ENCODE measurements at places on chromosomes 1 and 21. TPM values are rescaled to one million over a fixed set of nuclear protein-coding genes. Genes with fewer than 3 reads are reported as not detected.

GRCh38 chr1:51570063-51570710 is 46.7 kb upstream of the OSBPL9 start:
- peaks cover 32% of the 10 kb centered on the region for H3K4me1 ChIP-seq
- H3K27me3 ChIP-seq: no peaks in the 10 kb centered on the region
- H3K36me3 ChIP-seq: no peaks in the 10 kb centered on the region
- DNase-seq: no peak
- no peak overlapping the region for H3K4me3 ChIP-seq

DNA sequence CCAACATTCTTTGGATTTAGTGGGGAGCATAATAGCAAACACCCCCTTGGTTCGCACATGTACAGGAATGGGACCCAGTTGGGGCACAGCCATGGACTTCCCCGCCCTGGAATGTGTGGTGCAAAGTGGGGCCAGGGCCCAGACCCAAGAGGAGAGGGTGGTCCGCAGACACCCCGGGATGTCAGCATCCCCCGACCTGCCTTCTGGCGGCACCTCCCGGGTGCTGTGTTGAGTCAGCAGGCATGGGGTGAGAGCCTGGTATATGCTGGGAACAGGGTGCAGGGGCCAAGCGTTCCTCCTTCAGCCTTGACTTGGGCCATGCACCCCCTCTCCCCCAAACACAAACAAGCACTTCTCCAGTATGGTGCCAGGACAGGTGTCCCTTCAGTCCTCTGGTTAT is 21.8 kb downstream of the UQCRHL start:
- H3K4me3 ChIP-seq: no peak overlapping the region
- DNase-seq: no peak
- peaks cover 17% of the 10 kb centered on the region for H3K4me1 ChIP-seq
- no peak overlapping the region for H3K27ac ChIP-seq

DNA sequence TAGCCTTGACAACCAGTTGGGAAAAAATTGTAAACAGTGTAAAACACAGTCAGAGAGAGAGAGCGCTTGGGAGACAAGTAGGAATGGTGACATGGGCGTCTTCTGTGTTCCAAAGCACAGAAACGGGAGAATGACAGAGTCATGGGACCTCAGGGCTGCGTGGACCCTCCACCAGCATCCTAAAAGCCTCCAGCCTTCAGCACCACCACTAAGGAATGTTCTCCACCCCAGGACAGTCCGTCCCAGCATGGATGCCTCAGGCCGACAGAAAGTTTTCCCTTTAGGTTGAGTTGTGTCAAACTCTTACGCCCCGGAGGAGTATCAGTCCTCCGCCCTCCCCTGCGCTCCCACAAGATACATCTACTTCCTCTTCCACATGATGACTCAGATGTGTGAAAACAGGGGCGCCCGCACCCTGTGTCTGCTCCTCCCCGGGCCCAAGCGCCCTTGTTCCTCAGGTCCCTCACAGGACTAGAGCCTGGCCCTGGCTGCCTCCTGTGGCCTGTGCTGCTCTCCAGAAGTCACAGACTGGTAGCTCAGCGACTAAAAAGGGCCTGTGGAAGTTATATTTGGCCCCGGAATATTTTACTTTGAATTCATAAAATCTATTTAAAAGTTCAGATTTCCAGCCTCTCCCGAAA is 63.9 kb upstream of the EFHD2 start:
- H3K4me3 ChIP-seq: no peak overlapping the region
- no peaks in the 10 kb centered on the region for H3K36me3 ChIP-seq
- DNase-seq: peak; percentile 74
- peaks cover 8% of the 10 kb centered on the region for H3K4me1 ChIP-seq

DNA sequence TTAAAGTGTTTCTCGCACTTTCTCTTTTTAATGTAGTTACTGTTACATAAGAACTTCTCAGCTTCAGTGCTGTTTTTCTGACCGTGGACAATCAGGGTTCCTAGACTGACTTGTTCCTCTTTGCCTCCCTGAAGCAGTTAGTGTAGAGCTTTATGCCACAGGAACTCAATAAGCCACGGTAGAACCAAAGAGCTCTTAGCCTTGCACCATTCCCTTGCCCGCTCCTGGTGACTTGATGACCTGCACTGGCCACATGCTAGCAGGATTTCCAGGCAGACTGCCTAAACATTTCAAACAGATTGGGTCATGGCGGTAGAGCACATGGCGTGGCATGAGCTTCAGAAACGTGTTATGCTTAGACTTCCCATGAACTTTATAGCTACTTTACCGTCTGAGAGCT is 18.8 kb upstream of the FASLG start:
- no peak overlapping the region for H3K27ac ChIP-seq
- no peak overlapping the region for H3K4me3 ChIP-seq
- no peaks in the 10 kb centered on the region for H3K27me3 ChIP-seq
- DNase-seq: no peak
- no peaks in the 10 kb centered on the region for H3K4me1 ChIP-seq

DNA sequence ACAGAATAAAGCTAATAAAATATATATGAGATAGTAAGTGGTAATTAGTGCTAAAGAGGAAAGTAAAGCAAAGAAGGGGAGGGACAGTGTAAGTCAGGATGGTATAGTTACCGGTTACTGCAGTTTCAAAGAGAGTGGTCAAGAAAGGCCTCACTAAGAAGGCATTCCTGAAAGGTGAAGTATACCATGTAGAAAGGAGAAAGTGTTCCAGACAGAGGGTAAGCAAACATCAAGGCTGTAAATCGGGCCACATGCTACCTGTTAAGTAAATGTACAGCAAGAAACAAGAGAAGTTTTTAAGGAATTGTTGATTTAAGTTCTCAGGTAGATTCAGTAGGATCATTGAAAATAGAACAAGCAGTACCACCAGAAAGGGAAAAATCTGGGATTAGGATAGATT is 9.7 kb downstream of the DESI2 start:
- H3K4me1 ChIP-seq: peaks cover 44% of the 10 kb centered on the region
- no peak overlapping the region for H3K4me3 ChIP-seq
- no peaks in the 10 kb centered on the region for H3K27me3 ChIP-seq
- H3K27ac ChIP-seq: peak overlapping the region; percentile 71
- no peak for DNase-seq
- H3K36me3 ChIP-seq: peaks cover 5% of the 10 kb centered on the region

DNA sequence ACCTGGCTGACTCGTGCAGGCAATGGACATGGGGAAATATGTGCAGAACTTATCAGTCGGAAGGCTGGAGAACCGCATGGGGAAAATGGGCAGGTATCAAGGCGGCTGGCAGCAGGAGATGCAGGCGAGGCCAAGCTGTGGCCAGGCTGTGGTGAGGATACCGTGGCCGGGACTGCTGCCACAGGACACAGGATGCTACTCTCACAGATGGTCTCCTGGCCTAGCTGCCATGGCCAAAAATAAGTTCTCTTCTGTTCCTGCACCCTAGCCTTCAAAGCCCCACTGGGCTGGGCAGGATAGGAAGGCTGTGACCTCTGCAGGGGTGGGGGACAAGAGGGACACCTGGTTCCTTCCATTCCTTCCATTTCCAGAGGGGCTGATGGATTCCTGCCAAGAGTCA is 26.4 kb downstream of the TEX35 start:
- no peak overlapping the region for H3K27ac ChIP-seq
- H3K4me1 ChIP-seq: peaks cover 18% of the 10 kb centered on the region
- H3K4me3 ChIP-seq: no peak overlapping the region
- H3K27me3 ChIP-seq: no peaks in the 10 kb centered on the region

DNA sequence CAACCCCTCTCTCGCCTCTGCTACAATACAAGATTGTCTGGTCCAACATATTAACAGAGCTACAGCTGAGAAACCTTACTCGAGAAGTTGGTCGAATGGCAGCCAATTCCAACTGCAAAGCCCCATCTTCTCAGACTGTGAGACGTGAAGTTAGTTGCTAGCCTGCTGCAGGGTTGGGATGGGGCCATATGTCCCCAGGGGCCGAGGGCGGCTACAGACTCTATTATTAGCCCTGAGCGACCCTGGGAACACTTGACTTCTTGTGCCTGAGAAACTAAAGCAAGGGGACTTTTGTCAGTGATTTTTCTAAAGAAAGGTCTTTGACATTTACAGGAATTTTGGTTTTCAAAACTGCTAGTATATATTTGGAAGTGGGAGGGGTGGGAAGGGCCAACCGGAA is 13.7 kb downstream of the NCF2 start:
- H3K4me3 ChIP-seq: no peak overlapping the region
- no peak overlapping the region for H3K27ac ChIP-seq
- H3K27me3 ChIP-seq: no peaks in the 10 kb centered on the region
- H3K36me3 ChIP-seq: no peaks in the 10 kb centered on the region
- peaks cover 14% of the 10 kb centered on the region for H3K4me1 ChIP-seq

GRCh38 chr1:43149889-43150288 is 22.2 kb downstream of the EBNA1BP2 start:
- H3K27ac ChIP-seq: no peak overlapping the region
- no peak for DNase-seq
- peaks cover 49% of the 10 kb centered on the region for H3K27me3 ChIP-seq
- H3K36me3 ChIP-seq: no peaks in the 10 kb centered on the region
- H3K4me1 ChIP-seq: peaks cover 16% of the 10 kb centered on the region

GRCh38 chr1:230940848-230941247 is 37.8 kb downstream of the TTC13 start:
- peaks cover 11% of the 10 kb centered on the region for H3K4me1 ChIP-seq
- no peaks in the 10 kb centered on the region for H3K27me3 ChIP-seq
- no peak overlapping the region for H3K4me3 ChIP-seq
- DNase-seq: no peak

GRCh38 chr1:206715120-206715519 is 30.4 kb downstream of the MAPKAPK2 start:
- peak overlapping the region; percentile 53 for H3K27ac ChIP-seq
- no peak overlapping the region for H3K4me3 ChIP-seq
- no peak for DNase-seq
- H3K4me1 ChIP-seq: peaks cover 55% of the 10 kb centered on the region

Gene SELP
- 0.58 TPM for total RNA-seq

Gene KIF17
- total RNA-seq: not detected

Gene TBX19
- 1.8 TPM for total RNA-seq

Gene MAEL
- not detected for total RNA-seq

Gene OR10J4
- total RNA-seq: not detected

Gene IQGAP3
- total RNA-seq: 14.0 TPM

Gene NPHP4
- 21.9 TPM for total RNA-seq

All from stomach (tissue), 19 donors.